Activated CD4-positive, alpha-beta T cell treated with anti-CD3 and anti-CD28 coated beads, Interleukin-2, amount 10 ng/mL, durations not matched to agents 7 days and 5 days (primary cell): ENCODE measurements at places on chromosomes 12 and 14.
A peak's percentile ranks its signal among the peaks of the same experiment; 100 is the strongest.

GRCh38 chr12:68291396-68292036 is 38.1 kb upstream of the IL22 start:
- DNase-seq = no peak

DNA sequence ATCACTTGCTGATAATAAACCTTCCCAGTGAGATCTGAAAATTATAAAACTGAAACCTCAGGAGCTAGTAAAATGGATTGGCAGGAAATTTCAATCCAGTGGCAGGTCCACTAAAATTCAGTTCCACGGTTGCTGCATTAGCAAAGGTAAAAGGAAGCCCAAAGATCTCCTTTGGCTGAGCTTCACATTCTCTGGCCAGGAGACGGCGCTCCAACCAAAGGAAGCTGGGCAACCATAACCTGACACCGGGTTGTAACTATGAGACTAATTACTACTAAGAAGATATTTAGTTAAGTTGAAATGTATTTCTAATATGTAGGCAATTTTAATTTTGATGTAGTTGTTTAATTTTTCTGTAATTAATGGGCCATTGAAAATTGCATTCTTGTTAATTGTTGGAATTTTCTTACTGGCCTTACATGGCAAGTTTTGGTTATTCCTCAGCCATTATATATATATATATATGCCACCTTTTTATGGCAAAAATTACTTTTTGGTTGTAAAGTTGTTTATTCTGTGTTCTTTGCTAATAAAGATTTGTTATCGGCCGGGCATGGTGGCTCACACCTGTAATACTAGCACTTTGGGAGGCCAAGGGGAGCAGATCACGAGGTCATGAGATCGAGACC is 17.0 kb downstream of the OR8S1 start:
- DNase-seq = peak; percentile 57

GRCh38 chr14:60488175-60488574 is 2.3 kb upstream of the C14orf39 start:
- no peak for DNase-seq

DNA sequence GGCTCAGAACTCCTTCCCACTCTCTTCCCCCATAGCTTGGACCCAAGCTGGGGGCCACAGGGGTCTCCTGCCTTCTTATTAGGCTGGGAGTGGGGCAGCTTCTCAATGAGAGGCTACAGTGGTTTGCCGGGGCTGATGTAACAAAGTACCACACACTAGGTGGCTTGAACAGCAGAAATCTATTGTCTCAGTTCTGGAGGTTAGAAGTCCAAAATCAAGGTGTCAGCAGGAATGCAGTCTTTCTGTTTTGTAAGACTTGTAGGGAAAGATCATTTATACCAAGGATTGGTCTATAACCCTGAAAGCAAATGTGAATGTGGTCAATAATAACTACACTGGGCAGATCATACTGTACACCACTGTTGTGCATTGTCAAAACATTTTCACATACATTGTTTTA is 124.5 kb upstream of the ARHGAP5 start:
- no peak for DNase-seq

- peak; percentile 46 for DNase-seq
These were observed 74.7 kb downstream of the NOC4L start for GRCh38 chr12:132218915-132219314.

GRCh38 chr14:77782202-77782601 is 17.7 kb upstream of the ADCK1 start:
- no peak for DNase-seq

DNA sequence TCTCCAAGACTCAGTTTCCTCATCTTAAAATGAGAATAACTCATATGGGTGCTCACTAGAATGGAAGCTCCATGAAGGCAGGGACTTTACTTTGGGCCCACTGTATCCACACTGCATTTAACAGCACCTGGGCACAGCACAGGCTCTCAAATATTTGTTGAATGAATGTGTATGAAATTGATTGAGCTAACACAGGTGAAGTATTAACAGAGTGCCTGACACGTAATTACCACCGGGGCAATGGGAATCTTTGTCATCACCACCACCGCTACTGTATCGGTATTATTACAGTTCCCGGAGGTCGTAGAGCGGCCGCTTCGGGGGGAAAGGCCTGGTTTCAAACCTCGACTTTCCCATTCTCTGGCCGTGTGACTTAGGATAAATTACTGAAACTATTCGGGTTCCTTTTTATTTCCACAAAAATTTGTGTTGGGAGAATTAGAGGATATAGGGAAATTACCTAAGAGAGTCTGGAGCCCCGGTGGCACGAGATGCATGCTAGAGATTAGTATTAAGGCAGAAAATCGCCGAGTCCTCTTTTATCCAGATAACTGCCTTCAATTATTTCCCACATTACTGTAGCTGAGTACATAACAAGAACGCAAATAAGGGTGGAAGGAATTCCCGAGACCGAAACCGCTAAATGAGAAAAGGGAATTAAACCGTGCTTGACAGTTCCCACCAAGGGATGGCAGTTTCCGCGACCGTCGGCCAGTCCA is 1.0 kb upstream of the RIC8B start:
- no peak for DNase-seq

GRCh38 chr12:6942331-6942665 is 1.3 kb upstream of the RNU7-1 start:
- no peak for DNase-seq

DNA sequence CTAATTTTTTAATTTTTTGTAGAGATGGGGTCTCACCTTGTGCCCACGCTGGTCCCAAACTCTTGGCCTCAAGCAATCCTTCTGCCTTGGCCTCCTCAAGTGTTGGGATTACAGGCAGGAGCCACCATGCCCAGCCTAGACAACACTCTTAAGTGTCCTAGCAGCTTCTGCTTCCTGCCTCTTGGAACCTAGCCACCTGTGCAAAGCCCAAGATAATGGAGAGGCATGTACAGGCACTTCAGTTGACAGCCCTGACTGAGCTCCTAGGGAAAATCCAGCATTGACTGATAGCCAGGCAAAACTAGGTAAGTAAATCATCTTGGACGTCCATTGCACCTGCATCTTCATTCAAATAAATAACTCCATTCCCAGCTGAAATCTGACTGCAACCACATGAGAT is 15.5 kb downstream of the COX14 start:
- DNase-seq = no peak

GRCh38 chr12:123149501-123150274 is 1.2 kb downstream of the PITPNM2 start:
- no peak for DNase-seq

DNA sequence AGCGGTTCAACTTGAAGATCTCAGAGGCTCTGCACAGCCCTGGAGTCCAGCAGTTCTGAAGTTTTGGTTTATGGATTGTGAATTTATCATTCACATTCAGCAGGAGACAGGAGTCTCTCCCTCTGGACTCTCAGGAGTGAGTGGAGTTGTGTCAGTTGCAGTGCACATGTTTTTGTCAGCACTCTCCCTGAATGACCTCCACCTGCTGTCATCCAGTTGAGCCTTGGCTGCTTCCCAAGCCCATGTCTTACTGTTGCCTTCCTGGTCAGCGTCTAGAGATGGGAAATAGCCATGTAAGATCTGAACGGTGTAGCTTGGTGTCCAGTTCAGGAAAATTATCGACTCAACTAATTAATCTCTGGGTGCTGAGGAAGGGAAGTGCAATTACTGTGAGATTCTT is 133.2 kb downstream of the PRKCH start:
- DNase-seq = no peak

GRCh38 chr12:62347922-62348650 is 87.9 kb downstream of the USP15 start:
- DNase-seq = no peak

- DNase-seq = no peak
These were observed 56.5 kb downstream of the HECTD4 start for GRCh38 chr12:112325622-112326207.

DNA sequence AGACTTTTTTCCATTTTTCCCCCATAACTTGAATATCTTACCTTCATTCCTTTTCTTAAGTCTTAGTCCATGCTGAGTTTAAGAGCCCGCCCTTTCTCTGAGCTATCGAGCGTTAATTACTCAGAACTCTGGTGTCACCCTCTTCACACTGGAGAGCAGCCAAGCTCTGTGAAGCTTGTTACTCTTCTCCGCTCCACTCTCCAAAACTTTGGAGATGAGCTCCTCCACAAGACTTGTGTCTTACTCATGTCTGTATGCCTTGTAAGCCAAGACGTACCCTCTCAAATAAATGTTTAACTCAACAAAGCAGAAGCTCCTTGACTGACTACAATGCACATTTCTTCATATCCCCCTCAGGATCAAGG is 54.7 kb downstream of the DICER1 start:
- no peak for DNase-seq

DNA sequence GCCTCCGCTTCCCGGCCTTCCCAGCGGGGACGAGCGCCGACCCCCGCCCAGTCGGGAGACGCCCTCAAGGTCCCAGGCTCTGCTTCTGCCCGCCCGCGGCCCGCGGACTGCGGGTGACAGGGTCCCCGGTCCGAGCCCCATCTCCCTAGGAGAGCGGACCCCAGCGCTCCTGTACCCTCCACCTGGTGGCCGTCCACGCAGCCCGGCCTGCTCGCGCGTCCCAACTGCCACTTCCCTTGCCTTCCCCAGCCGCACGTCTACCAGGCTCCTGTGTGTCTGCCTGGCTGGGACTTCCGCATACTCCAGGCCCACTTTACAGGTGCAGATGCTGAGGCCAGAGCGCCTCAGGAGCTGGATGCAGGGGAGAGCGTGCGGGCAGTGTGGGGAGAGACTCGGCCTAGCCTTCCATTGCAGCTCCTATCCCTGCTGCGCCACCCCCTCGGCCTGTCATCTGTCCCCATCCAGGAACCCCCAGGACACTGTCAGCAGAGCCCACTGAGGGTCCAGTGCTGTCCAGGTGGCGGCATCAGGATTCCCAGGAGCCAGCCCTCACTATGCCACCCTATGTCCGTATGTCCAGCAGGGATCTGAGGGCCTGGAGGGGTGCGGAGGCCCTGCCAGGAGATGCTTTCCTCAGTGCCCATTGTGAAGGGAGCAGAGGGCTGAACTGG is 8.0 kb upstream of the ANKRD9 start:
- no peak for DNase-seq

- no peak for DNase-seq
These were observed 336.4 kb downstream of the FOXG1 start for GRCh38 chr14:29102996-29103395.

DNA sequence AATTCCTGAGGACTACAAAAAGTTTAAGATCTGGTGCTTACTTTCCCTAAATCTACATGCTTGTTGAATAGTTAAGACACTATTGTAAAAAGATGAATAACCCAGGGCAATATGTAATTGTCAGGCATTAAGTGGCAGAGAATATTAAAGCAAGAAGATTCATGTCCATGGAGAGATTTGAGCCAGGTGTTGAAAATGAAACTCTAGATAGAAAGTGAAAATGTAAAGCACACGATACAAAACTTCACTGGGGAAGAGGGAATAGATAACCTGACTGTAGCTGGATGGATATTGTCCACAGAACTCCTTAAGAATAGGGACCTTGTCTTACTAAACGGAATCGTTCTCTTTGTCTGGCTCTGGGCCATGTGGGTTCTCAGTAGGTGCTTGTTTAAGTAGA is 5.0 kb downstream of the CAND1 start:
- DNase-seq = no peak

DNA sequence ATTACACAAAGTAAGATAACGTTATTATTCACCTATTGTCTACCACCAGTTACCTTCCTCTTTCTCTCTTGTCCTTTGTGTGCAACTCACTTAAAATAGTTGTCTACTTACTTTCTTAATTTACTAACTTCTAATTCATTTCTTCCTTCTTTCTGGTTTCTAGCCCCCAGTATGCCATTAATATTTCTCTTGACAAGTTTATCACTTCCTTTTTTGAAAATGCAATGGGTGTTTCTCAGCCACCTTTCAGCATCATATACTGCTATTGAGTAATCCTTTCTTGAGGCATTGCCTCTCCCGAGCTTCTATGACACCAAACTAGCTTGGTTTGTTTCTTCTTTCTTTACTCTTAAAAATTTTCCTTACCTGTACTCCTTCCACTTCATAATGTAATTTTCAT is 633.6 kb downstream of the TMTC2 start:
- no peak for DNase-seq

DNA sequence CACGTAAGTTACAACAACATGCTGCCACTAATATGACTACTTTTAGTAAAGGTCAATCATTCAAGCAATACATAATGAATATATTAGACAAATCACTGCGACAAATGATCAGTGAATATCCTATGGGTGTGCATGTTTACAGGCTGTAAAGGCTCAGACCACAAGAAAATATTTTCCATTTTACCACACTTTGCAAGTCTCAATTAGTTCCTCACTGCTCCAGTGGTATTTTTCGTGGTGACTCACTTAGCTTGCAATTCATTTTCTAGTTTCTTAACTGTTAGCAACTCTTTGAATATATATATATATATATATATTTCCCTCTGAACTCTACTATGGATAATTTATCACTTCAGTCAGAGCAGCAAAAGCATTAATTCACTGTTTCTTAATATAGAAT is 96.9 kb downstream of the EML5 start:
- DNase-seq = no peak

DNA sequence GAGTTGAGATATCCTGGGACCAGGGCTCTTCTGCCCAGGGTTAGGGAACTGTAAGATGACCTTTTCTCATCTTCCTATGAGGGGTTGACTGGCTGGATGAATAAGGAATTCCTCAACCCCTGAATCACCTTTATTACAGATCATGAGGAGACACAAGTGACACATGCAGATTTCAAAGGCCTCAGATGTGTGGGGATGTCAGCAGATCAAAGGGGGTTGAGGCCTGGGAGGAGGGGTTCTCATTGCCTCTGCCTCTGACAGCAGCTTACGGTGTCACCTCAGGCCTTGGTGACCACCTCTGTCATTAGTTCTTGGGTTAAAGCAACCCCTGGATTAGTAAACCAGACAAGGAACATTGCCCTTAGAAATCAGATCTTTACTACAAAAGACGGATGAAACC is 2.1 kb upstream of the KRT72 start:
- no peak for DNase-seq

- no peak for DNase-seq
These were observed 118.3 kb downstream of the DAAM1 start for GRCh38 chr14:59306775-59307174.

DNA sequence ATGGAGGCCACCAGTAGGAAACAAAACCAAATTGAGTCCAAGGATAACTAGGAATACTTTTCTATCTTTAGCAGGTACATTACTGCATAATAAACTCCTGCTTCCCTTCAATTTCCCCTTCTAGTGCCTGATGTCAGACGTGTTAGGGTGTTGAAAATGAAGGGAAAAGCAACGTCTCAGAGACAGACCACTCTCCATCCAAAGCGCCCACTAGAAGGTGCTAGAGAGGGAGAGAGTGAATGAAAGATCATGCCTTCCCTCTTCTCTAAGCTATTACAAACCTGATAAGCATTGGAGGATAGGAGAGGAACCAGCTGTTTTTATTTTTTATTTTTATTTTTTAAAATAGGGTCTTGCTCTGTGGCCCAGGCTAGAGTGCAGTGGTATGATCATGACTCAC is 64.1 kb downstream of the ZNF641 start:
- DNase-seq = no peak

- no peak for DNase-seq
These were observed 1002.6 kb downstream of the GALC start for GRCh38 chr14:86990396-86990795.
